Fibroblast of skin of scalp (primary cell): ENCODE measurements at places on chromosomes 12 and 14.

DNA sequence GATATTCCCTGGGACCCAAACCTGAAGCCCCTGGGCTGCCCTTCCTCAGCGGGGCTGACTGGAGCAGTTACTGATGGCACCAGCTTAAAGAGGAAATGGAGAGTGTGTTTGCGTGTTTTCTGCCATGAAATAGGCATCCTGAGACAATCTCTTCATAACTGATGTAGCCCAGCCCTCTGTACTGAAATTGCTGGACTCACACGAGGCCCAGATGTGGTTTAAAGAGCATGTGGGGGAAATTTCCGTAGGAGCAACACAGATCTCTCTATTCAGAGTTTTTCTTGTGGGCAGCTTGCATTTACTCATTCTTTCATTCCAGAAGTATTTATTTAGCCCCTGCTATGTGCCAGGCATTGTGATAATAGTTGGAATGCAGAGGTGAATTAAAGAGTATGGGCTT, 782.1 kb upstream of the TBX3 start:
- DNase-seq: peak; percentile 13

DNA sequence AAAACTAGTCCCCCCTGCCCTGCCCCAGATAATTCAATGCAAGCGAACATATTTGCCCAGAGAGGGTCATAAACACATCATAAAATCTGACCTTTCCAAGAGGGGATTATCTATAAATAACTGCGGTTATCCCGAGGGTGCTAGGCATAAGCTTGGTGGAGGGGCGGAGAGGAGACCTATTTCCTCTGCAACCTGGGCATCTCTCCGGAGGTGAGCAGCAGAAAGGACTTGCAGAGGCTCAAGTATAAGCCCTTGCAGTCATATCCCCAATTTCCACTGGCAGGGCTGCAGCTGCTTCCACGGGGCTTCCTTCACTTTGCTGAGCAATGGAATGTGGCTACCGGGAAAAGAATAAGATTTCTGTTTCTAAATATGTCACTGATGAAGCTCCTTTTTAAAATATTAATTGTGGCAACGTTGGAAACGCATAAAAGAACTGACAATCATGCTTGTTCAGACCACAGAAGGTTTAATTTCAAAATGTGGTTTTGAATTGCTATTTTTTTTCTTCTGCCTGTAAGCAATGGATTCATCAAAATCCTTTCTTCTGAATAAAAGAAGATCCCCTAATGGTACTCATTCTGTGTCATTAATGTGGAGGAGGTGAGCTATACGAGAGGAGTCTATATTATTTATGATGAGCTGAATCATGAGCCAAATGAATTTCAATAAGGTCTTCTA, 268.9 kb upstream of the ATP2B1 start:
- DNase-seq: peak; percentile 10

DNA sequence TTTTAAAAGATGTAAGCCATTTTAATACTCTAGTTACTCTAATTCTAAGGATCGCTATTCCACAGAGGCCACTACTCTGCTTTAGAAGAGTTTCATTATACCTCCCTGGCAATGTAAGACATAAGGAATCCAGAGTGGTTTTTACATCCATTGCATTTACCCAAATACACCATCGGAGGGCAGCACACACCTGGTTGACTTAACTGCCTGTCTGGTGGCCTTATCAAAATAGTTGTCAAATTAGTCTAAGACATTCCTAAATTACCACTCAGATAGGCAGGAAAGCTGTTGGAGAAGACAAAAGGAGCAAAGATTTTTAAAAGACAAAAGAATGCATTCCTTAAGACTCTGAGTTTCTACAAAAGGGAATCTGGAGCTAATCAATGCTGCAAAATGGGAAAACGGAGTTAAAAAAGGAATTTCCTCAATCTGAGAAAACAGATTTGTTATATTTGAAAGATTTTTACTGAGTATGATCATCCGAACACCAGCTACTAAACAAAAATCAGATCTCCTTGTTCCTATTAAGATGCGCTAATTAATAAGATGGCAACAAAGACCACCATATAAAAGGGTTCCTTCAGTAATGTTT, 33.8 kb upstream of the FGD4 start:
- DNase-seq: peak; percentile 74

DNA sequence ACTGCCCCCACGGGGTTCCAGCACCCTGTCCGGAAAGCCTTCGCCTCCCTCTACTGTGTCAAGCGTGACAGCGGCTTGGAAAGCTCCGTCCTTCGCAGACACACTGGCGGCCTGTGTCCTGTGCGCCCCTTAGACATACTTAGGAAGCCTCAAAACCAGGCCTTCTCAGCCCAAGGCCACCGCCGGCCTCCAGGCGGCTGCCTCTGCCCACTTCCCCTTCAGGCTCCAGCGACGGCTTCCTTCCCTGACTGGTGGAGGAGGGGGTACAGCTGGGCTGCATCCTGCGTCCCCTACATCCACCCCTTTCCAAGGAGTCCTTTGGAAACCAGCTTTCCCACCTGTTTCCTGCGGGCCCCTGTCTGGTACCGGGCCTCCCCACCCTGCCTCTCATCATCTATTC, 2.5 kb upstream of the CACNA2D4 start:
- DNase-seq: no peak
